ENCODE measurements at places on chromosomes 1 and 21. TPM values are rescaled to one million over a fixed set of nuclear protein-coding genes. Genes with fewer than 3 reads are reported as not detected.

- no peak for DNase-seq
These were observed 55.4 kb downstream of the LPGAT1 start for GRCh38 chr1:211775170-211775569.

- DNase-seq: no peak
These were observed 30.2 kb upstream of the DDX59 start for GRCh38 chr1:200699871-200700270.

Gene CELA2B
- not detected for polyA plus RNA-seq

Gene SLC25A33
- polyA plus RNA-seq: 7.4 TPM

DNA sequence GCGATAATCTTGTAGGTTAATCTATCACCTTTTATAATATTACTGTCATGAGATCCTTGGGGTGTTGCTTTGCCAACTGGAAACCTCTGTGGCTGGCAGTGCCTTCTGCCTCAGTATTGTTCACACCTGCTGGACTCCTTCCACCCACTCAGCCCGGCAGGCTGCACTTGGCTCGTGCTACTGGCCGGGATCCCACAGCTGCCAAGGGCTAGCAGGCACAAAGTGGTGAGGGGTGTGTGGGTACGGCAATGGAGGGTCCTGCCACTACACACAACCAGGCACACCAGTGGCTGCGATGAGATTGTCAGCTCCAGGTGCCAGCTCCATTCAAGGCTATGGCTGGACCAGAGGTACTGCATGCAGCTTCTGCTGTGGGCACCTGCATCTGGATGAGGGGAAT lies 191.2 kb upstream of the LYPLAL1 start:
- DNase-seq: no peak

- no peak for DNase-seq
These were observed 419 bp upstream of the TSEN15 start for GRCh38 chr1:184051138-184051484.

GRCh38 chr1:235552146-235552716 lies 48.0 kb upstream of the B3GALNT2 start:
- DNase-seq: no peak

- DNase-seq: no peak
These were observed 1.6 kb downstream of the SLC25A34 start for GRCh38 chr1:15737324-15738319.

DNA sequence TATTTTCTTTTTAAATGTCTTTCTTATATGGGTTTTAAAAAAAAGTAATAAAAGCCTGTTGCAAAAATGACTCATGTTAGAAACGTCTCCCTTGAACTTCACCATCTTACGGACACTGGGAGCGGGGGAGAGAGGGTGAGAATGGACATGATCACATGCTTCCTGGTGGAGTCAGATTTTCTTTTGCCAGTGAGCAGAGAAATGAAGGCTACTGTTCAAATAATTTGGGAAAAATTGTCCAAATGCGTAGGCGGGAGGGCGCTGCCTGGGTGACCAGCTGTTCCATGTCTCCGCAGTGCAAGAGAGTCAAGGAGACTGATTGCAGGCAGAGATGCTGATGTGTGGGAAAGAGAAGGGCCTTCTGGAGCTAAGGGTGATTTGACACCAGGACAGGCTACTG lies 23.1 kb downstream of the EIF2D start:
- DNase-seq: no peak

DNA sequence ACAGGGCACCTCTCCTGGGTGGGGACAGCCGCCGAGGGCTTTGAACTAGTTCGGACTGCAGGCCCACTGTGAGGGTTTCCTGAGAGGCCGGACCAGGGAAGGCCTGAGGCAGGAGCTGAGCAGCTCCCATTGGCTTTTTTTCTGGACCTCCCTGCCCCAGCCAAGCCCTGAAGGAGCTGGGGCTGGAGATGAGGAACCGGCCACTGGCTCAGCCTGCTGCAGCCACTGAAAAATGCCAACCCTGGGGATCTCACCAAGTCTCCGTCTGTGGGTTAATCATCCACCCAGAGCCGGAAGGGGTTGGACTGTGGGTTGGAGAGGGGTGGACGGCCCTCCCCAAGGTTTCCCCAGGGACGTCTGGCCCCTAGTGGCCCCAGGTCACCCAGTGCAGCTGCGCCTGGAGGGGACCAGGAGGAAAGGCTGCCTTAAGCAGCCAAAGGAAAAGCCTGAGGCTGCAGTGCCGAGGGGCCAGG lies 2.5 kb downstream of the VWA1 start:
- DNase-seq: no peak
